Kidney capillary endothelial cell (primary cell): ENCODE measurements at places on chromosomes 4 and X.

- DNase-seq, result peak; percentile 75
These were observed 104.9 kb downstream of the FAM53A start for GRCh38 chr4:1579001-1579900.

DNA sequence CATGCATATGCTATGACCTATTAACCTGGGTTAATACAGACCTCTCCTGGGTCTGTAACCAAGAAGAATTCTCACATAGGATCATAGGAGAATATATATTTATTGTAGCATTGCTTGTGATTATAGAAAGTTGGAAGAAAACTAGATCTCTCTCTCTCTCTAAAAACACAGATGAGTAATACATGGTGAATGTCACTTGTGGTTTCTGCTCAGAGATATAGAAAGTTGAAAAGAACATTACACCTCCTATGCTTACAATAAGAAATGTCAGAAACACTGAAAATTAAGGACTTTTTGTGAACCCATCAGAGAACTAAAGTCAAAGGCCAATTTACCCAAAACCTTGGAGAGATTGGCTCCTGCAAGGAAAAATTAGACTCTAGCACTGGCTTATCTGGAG, 1389.5 kb downstream of the FAM133A start:
- no peak for DNase-seq

GRCh38 chrX:2691543-2692220, 587 bp downstream of the CD99 start:
- no peak for DNase-seq

- no peak for DNase-seq
These were observed 3.4 kb downstream of the MAGEE2 start for GRCh38 chrX:75781611-75782010.
